ENCODE measurements at places on chromosomes 3 and 15.

- DNase-seq: peak; percentile 69
Observed at GRCh38 chr3:40584625-40585189, 59.9 kb downstream of the ZNF621 start.

DNA sequence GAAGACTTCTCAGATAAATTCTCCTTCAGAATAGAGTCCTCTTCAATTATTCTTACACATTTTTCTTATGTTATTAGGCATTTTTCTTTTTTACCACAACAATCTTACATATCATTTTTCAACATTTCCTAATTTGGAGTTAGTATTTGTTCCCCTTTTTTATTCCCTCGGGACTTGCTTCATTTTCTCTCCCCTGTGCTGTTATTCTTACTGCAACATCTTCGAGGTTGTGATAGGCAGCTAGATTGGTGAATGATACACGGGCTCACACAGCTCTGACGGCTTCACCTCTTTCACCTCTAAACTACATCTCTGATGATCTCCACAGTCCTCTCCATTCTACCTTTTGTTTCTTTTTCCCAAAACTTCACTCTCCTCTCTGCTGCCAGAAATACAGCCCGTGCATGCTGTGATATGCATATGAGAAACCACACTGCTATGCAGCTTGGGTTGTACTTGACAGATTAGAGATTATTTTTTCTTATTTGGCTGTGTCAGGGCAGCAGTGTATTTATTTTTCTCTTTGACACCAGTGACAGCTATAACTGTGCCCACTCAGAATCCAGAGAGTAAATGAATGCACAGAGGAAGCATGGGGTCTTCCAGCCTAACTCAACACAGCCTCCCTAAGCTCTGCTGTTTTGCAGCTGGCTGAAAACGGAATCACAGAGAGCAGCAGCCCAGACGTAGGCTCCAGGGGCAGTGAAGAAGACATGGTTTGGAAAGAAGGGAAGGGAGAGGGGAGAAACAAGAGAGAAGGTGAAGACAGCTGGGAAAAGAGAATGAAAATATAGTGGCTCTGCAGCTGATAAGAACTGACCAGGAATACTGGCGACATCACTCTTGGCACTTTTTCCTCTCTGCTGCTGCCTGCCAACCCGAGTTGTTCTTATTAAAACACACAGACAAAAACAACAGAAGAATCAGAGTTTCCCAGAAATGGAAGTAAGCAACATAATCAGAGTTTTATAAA, 61.8 kb downstream of the SLC9A9 start:
- peak; percentile 62 for DNase-seq

GRCh38 chr3:74343391-74343790, 271.1 kb downstream of the CNTN3 start:
- no peak for DNase-seq

GRCh38 chr3:31462050-31462569, 70.6 kb upstream of the STT3B start:
- no peak for DNase-seq

GRCh38 chr3:9916346-9916733, 558 bp upstream of the IL17RC start:
- peak; percentile 73 for DNase-seq

DNA sequence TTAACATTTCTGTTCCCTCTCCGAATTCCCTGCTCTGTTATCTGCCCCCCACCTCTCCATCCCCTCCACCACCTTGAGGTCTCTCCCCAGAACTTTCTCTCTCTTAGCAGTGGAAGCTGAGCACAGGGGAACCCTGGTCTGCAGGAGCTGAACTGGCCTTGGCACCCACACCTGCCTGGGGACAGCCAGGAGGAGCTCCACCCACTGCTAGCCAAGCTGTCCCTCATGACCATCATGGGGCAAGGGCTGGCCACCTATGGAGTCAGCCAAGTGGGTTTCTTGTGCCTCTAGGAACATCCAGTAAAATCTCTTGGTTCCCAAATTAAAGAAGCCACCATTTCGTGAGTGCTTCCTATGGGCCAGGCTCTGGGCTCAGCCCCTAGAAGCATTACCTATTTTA, 276.4 kb upstream of the TLE3 start:
- no peak for DNase-seq

DNA sequence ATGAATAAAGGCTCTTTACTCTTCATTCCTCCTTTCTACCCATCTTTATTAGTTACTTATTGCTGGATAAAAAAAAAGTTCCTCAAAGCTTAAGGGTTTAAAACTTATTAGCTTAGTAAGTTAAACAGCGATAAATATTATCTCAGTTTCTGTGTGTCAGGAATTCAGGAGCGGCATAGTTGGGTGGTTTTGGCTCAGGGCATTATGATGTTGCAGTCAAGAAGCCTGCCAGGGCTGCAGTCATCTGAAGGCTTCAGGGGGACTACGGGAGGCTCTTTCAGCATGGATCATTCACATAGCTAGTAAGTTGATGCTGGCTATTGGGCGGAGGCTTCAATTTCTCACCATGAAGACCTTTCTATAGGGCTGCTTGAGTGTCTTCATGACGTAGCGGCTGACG, 1.9 kb upstream of the DLG1 start:
- DNase-seq: no peak

DNA sequence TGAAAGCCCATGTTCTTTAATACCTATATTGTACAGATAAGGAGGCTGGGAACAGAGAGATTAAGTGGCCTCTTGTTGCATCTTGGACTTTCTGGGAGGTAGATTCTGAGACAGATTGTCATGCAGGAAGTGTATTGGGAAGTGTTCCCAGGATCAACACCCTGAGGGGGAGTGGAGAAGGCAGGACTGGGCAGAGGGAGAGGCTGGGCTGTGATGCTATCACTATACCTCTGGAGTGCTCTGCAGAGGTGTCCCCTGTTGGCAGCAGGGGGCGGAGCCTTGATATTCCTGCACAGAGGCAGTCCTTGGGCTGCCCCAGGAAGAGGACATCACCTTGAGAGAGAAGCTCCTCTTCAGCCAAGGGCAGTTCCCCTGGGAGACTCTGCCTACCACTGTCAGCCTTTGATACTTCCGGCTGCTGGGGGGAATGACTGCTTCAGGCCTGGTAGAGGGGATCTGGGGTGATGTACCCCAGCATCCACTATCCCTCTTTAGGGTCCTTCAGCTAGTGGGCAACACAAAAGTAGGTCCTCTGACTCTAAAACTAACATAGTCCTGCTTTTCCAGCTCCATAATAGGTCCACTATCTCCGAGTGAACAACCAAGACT, 97.4 kb upstream of the RNU6-1 start:
- no peak for DNase-seq
